ENCODE measurements at places on chromosomes 13 and 19.

- no peak for DNase-seq
Measured at GRCh38 chr19:8109455-8109854, 39.9 kb downstream of the FBN3 start.

- DNase-seq, result no peak
Measured at GRCh38 chr13:31749929-31750328, 10.6 kb downstream of the RXFP2 start.

DNA sequence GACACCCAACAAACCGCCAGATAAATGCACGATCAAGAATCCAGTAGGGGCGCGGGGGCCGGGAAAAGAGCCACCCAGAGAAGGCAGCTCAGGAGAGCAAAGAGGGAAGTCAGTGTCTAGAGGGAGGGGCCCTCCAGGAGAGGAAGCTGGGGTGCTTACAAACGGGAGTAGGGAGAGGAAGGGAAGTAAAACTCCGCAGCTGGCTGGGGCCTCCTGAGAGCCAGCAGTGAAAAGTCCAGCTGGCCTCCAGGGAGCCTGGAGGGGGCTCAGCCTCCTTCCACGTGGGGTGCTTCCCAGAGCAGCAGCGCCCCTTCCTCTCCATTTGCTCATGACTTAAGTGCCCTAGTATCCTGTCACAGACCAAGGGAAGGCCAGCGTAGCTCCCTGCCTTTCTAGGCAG, 51.8 kb downstream of the TMED1 start:
- DNase-seq, result no peak

- DNase-seq, result no peak
Measured at GRCh38 chr13:100523981-100524386, 64.6 kb downstream of the GGACT start.

DNA sequence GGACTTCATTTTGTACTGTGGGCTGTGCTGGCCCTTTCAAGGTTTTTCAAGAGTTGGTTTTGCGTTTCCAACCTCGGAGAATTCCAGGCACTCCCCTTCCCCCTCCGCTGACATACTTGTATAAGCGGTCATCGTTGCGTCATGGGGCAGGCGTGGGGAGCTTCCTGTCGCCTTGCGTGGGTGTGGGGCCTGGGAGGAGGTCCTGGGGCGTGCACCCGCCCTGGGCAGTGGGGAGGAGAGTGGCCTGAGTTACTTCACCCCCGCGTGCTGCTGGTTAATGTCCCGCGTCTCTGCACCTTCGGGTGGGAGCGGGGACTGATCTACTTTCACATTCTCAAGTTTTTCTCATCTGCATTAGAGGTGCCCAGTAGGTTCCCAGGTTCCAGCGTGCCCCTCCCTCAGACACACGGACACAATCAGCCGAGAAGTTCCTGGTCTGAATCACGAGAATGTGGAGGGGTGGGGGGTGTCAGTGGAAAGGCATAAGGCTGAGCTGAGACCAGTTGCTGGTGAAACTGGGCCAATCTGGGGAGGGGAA, 4.1 kb downstream of the IER2 start:
- DNase-seq, result peak; percentile 28

GRCh38 chr13:47111499-47111898, 214.6 kb upstream of the HTR2A start:
- no peak for DNase-seq

DNA sequence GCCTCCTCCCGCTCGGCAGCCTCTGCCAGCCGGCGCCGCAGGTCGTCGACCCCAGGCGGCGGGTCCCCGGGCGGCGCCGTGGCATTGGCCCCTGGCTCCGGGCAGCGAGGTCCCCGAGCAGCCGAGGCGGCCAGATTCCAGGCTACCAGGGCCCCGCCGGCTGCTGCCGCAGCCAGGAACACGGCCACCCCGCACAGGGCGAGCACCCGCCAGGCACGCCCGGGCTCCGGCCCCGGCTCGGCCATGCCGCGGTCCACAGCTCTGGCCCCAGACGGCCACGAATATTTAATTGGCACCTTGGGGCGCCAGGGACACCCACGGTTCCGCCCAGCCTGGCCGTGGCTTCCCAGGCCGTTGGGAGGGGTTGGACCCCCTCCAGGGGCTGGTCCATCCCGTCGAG, at the start of gene CCDC194:
CCDC194 (minus strand) TSS at position 283 of the 400 bp plus-strand sequence; CDS start at position 245, 38 bp downstream.
- DNase-seq, result no peak

DNA sequence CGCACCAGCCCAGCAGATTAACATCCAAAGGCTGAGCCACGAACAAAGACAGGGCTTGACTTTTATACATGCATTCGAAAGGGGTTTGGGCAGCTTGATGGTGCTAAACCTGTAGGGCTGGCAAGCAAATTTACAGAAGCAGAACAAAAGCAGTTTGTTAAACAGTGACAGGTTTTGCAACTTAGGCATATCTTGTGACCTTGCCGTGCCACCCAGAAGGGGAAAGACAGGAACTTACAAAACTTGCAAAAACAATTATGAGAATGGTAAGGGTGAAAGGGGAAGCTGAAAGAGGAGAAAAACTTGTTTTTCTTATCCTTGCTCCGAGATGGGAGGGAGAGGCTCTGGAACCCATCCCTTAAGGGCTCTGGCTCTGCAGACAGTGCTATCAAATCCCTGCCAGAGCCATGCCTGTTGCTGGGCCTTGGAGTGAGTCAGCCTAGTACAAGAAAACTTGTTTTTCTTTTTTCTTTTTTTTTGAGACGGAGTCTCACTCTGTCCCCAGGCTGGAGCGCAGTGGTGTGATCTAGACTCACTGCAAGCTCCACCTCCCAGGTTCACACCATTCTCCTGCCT, 1325.2 kb upstream of the PRR20A start:
- no peak for DNase-seq

DNA sequence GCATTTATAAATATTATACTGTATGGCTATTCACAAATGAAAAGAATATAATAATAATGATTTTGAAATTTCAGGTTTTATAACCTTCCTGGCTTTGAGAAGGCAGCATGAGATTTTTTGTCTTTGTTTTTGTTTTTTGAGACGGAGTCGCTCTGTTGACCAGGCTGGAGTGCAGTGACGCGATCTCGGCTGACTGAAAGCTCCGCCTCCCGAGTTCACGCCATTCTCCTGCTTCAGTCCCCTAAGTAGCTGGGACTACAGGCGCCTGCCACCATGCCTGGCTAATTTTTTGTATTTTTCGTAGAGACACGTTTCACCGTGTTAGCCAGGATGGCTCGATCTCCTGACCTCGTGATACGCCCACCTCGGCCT, 64.1 kb downstream of the ZNF429 start:
- DNase-seq, result no peak

DNA sequence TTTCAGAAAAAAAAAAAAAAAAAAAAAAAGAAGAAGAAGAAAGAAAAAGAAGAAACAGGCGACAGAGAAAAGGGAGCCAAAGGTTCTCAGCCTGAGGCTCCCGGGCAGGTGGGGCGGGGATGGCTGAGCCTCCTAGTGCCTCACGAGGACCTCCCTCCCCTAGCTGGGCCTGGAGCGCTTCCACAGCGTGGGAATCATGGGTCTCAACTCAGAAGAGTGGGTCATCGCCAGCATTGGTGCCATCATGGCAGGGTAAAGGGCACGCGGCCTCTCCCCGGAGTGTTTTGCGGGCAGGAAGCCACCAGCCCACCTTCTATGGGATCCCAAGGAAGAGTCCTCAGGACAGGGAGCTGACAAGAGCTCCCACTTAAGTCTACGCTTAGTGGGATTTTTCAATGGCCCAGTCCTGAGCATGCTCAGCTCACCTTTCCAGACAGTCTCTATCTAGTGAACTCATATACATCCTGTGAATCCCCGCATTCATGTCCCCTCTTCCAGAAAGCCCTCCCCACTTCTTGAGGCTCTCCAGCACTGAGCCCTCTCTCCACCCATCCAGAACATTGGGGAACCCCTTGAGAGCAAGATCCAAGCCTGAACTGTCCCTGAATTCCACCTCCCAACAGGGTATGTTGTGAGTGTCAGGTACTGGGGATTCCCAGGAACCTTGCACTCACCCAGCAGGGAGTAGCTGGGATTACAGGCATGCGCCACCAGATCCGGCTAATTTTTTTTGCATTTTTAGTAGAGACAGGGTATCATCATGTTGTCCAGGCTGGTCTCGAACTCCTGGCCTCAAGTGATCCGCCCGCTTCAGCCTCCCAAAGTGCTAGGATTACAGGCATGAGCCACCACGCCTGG, 69.6 kb downstream of the ACSBG2 start:
- DNase-seq, result no peak

DNA sequence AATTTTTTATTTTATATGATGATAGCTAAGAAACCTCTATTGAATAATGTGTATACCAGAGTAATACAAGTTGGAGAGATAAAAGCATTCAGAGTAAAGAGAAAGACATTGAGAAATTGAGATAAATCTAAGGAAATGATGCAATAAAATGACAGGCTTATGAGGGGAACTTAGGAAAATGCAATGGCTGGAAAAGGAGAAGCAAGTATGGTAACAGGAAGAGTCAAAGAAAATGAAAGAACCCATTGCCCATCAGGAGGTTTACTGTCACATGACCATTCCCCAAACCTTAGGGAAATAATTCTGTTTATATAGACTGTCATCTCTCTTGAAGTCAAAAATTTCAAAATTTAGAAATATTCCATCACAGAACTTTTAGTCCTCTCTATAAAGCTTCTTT, 808.0 kb upstream of the PRR20A start:
- no peak for DNase-seq

DNA sequence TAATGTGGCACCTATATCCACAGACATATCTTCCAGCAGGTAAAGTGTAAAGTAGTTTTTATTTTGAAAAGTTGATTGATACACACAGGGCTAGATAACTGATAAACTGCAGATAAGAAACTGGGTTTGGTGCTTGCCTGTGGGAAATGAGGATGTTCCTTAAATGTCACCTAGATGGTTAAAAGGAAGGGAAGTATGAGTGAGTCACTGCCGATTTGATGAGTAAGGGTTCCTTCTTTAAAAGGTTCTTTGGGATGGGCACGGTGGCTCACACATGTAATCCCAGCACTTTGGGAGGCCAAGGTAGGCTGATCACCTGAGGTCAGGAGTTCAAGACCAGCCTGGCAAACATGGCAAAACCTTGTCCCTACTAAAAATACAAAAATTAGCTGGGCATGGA, 73.8 kb upstream of the FRY start:
- no peak for DNase-seq

DNA sequence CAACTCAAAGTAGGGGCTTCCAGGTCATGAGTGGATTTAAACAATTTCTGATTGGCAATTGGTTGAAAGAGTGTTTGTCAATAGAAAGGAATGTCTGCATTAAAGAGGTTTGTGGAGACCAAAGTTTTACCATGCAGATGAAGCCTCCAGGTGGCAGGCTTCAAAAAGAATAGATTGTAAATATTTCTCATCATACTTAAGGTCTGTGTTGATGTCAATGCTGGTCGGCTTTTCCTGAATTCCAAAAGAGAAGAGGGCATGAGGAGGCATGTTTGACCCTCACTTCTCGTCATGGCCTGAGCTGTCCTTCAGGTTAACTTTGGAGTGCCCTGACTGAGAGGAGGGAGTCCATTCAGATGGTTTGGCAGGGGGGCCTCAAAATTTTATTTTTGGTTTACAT, 125.4 kb upstream of the RFC3 start:
- no peak for DNase-seq

- DNase-seq, result no peak
Measured at GRCh38 chr19:10258080-10258710, 6.2 kb downstream of the MRPL4 start.

DNA sequence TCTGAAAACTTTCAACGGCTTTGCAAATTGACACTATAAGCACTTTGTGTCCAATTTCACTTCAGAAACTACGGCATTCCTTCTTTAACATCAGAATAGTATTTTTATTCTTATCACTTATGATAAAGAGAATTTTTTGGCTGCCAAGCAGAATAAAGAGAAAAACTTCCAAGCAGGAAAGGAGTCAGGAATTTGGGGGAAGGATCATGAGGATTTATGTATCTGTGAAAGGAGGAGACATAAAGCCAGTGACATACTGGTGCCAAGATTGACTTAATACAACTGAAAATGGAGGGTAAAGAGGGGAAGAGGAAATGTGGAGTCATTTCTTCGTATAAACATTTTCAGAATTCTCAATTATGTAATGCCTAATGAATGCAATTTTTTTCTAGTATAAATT, 94.7 kb downstream of the RBM26 start:
- no peak for DNase-seq

GRCh38 chr19:57830071-57830602, at the start of gene ZNF587B:
Gene ZNF587B (plus strand): TSS chr19:57830299. CDS start chr19:57830529, 230 bp downstream.
- DNase-seq, result peak; percentile 4

DNA sequence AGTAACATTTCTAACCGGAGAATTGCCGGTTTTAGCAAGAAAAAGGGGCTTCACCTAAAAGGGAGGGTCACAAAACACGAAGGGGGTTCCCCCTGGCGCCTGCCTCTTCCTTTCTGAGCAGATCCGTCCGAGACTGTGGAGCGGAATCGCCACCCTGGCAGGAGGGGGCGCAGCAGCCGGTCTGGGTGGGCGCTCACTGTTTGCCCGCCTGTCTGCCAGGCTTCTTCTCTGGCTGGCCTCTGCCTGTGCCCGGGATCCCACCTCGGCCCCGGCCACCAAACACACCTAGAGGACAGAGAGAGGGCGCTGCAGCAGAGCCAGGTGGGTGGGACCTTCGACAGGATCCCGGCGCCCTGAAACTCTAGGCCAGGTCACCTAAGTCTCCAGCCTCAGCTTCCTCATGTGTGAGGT, 15.6 kb downstream of the LSM4 start:
- DNase-seq, result no peak

GRCh38 chr13:28420704-28421103, 74.2 kb downstream of the FLT1 start:
- no peak for DNase-seq

- DNase-seq, result no peak
Measured at GRCh38 chr19:47723581-47723940, 10.3 kb downstream of the EHD2 start.

DNA sequence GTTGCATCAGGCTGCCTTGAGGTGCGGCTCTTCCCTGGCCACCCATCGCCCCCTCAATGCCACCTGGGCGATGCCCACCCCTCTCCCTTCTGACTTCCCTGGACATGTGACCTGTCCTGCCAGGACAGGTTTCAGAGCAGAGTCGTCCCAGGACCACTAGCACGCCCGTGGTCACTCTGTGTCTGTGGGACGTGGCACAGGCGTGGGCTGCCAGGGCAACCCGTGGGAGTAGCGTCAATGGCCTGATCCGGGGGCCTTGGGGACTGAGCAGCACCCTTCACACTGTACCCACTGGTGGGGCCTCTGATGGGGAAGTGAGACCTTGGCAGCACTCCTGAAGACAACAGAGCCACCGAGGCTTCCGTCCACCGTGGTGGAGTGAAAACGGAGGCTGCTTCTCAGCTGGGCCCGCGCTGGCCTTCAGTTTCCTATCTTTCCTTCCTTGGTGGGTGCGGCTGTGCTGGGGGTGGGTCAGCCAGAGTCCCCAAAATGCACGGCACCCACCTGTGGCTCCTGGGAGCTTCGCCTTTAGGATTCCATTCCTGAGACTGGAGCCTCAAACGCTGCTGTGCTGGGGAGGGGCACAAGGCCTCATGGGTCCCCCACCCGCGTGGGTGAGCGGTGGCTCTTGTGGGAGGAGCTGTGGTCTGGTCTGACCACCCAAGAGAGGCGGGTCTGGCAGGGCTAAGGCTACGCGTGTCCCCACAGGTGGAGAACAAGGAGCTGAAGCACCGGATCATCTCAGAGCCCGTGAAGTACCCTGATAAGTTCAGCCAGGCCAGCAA, 26.7 kb upstream of the TMEM255B start:
- DNase-seq, result no peak

GRCh38 chr13:98492335-98493041, 84.4 kb downstream of the STK24 start:
- DNase-seq, result no peak

GRCh38 chr13:83929157-83929556, 46.9 kb upstream of the SLITRK1 start:
- no peak for DNase-seq
